ENCODE measurements at places on chromosomes 6 and 20.

DNA sequence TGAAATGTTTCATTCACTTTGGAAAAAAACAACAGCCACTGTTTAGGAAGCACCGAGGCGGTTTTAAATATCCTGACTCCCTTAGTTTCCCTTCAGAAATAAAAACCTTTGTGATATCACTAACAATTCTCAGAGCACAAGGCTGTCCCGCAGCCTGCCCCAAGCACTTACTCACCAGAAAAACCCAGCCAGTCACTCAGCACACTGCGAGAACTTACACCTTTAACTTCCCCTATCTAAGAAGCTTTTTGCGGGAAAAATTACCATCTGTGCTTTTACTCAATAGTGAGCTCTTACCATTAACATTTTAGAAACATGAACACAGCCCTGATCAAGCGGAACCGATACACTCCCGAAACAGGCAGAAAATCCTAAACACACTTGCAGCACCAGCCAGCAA lies 9.3 kb downstream of the ZBTB46 start:
- DNase-seq: no peak

- no peak for DNase-seq
Measured at GRCh38 chr20:43388268-43389002, 69.3 kb upstream of the SRSF6 start.

- DNase-seq: no peak
Measured at GRCh38 chr6:71088166-71088565, 131.3 kb upstream of the B3GAT2 start.

- DNase-seq: no peak
Measured at GRCh38 chr6:157877573-157878438, 54.8 kb downstream of the SNX9 start.

DNA sequence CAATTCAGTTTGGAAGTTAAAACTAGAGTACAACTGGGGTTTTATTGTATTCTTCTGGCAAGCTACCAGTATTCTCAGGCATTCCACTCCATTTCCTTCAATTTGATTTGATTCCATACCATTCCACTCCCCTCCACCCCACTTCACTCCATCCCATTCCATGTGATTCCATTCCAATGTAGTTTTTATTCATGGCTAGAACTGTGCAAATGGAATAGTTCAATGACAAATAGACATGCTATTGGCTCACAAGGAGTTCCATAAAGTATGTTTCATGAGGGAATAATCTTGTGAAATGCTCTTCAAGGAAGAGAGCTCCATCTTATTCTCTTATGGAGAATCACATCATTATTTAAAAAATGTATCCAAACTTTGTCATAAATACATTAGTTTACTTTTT lies 285.0 kb upstream of the BMP2 start:
- DNase-seq: no peak

- no peak for DNase-seq
Measured at GRCh38 chr20:11922561-11922960, 4.9 kb downstream of the BTBD3 start.

- no peak for DNase-seq
Measured at GRCh38 chr6:83265384-83265783, 72.2 kb downstream of the RWDD2A start.

DNA sequence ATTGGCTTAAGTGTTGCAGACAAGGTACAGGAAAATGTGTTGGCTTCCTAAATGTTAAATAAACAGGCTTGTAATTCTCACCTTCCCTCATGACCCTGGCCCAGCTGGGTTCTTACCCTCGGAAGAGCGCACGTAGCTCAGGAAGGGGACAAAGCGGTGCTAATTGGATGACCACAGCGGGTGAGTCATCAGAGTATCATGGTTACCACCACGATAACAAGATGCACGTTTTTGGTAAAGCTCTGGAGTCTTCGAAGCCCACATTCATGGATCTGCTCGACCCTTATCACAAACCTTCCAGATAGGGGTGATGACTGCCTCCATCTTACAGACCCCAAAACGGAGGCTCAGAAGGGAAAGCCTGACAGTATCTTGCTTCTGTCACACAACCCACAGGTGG lies 32.8 kb downstream of the APCDD1L start:
- no peak for DNase-seq

GRCh38 chr6:139753198-139753861 lies 378.9 kb upstream of the CITED2 start:
- DNase-seq: peak; percentile 92

DNA sequence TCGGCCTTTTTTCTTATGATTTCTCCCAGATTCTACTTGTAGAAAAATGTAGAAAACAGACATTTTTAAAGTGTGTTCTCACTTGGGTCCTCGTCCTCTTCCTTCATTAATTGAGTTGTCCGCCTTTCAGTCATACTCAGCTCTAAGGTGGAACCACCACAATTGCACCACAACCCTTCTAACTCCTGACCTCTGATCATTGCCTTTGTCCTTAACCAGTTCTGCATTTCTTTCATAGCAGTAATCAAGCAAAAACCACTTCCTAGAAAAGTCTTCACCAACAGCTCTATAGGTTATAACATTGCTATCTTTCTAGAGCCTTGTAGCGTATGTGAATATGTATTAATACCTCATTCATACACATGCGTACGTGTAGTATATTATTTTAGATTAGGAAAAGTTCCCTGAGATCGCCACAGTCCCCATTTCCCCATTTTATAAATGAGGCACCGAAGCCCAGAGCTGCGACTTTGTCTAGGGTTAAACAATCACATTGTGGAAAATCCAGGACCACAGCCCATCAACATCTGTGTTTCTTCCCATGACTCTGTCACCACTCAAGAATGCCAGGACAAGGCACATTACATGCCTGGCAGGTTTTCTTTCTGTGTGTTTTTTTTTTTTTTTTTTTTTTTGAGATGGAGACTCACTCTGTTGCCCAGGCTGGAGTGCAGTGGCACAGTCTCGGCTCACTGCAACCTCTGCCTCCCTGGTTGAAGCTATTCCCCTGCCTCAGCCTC lies 175.5 kb downstream of the BTBD3 start:
- DNase-seq: no peak

GRCh38 chr20:4263036-4263435 lies 247.7 kb upstream of the RNF24 start:
- DNase-seq: no peak

DNA sequence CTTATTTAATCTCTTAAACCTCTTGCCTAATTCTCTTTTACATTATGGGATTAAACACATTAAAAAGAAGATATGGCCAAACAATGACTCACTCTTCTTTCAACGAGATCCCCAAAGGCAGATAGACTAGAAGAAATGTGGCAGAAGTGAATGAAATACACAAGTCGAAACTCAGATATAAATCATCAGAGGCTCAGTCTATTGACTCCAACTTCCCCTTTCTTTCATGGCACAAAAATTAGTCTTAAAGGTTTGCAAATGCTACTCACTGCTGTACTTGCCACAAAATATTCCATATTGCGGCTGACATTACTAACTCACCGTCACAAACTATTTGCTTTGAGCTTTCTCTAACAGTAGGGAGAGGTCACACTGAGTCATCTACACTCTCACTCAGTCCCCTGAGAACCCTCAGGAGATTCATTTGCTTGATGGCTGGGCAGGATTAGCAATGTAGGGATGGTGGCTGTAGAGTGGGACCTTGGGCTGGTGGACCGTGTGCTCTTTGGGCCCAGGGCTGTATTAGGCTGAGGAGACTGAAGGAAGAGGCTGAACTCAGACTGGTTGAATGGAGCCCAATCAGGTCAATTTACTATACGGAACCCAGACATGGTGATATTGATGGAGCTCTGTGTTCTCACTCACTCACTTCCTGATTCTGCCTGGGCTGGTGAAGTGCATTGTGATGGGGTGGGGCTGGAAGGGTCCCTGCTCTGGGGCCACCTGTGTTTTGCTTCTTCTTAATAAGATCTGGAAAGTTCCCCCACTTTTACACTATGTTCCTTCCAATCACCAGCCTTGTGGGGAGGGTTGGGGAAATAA lies 42.8 kb upstream of the UBR2 start:
- no peak for DNase-seq

DNA sequence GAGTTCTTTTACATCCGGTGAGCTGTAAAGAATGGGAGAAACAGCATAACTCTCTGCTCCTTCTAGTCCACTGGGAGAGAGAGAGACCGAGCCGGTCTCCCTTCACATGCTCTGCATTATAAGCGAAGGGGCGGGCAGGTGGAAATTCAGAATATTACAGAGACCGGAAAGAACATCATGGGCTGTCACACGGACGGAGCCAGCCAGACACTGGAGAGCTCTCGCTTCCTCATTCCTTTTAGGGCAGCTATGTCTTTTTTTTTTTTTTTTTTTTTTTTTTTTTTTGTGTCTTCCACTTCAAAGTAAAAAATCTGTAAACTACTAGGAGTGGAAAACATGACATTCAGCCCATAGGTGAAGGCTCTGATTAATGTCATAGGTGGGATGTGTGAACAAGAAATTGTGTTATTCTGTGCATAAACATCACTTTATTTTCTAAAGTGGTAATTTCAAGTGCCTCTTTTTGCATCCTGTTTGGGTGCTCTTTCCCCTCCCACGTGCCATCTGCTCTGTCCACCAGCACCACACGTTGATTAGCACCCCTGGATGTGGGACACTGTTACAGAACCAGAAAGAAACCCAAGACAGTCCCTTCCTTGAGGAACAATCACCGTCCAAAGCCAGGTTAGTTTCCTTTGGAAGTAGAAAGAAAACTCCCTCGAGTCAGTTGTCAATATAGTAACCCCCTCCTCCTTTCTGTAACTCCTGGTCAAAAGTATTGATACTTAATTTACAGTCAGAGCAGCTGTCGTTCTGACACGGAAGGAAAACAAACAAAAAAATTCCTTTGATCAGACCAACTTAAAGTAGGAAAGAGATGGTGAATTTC lies at the start of gene TAGAP:
TAGAP (minus strand) TSS at position 93 of the 829 bp plus-strand sequence. CDS start 845 bp downstream, outside the sequence.
- peak; percentile 8 for DNase-seq

DNA sequence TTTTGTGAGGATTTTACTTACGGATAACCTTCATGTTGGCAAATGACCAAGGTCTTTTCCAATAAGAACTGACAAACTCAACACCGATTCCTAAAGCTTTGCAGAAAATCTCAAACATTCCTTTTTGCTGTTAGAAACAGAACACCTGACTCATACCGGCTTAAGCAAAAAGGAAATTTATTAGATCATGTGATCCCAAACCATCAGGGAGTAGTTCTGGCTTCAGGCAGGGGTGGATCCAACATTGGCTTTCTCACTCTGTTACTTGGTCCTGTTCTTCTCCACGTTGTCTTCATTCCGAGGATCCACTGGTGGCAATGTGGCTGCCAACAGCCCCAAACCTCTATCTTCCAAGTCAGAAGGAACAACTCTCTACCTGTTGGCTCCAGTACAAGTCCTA lies 95.9 kb upstream of the PMEPA1 start:
- no peak for DNase-seq

GRCh38 chr6:5361396-5361795 lies 100.1 kb downstream of the FARS2 start:
- no peak for DNase-seq

GRCh38 chr6:56250266-56250665 lies 2.9 kb upstream of the COL21A1 start:
- DNase-seq: no peak

DNA sequence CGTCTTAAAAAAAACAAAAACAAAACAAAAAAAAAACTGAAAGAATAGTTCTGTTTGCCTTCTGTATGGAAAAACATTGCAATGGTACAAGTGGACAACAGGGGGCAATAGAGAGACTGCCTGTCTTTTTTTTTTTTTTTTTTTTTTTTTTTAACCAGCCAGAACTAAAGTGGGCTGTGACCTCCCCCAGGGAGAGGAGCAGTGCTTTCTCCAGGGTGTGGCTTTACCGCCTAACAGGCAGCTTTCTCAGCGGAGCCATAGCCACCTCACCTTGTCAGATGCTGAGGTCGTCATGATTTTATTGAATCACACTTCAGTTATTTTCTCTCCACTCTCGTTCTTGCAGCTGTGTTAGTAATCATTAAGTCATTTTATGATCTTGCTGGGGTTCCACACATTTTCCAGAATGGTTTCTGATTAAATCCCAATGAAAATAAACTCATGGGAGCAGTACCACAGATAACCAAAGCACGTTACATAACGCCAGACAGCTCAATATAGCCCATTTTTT lies 78.4 kb downstream of the GMPR start:
- DNase-seq: peak; percentile 47

GRCh38 chr6:26432627-26433201 lies 7.6 kb upstream of the BTN3A3 start:
- no peak for DNase-seq

GRCh38 chr6:122839906-122840305 lies 50.8 kb downstream of the SMPDL3A start:
- DNase-seq: no peak

GRCh38 chr20:51486197-51487005 lies 56.1 kb downstream of the NFATC2 start:
- DNase-seq: no peak

- DNase-seq: peak; percentile 20
Measured at GRCh38 chr6:72035486-72035885, 149.1 kb downstream of the RIMS1 start.

- DNase-seq: no peak
Measured at GRCh38 chr6:10531942-10532341, 10.8 kb downstream of the GCNT2 start.

DNA sequence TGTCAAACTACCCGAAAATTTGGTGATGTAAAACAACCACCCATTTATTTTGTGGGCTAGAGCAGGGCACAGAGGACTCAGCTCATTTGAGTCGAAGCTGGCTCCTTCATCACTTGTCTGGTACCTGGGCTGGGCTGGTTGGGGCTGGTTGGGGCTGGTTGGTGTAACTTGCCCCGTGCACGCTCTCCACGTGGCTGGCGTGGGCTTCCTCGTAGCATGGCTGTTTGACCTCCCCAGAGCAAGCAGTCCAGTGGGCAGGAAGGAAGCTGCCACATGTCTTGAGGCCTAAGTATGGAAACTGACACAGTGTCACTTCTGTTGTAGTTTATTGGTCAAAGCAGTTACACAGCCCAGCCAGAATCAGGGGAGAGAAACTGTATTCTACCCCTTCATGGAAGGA lies 27.1 kb downstream of the BCAS4 start:
- no peak for DNase-seq

GRCh38 chr20:8837396-8837795 lies 231.5 kb upstream of the PLCB4 start:
- DNase-seq: peak; percentile 54

DNA sequence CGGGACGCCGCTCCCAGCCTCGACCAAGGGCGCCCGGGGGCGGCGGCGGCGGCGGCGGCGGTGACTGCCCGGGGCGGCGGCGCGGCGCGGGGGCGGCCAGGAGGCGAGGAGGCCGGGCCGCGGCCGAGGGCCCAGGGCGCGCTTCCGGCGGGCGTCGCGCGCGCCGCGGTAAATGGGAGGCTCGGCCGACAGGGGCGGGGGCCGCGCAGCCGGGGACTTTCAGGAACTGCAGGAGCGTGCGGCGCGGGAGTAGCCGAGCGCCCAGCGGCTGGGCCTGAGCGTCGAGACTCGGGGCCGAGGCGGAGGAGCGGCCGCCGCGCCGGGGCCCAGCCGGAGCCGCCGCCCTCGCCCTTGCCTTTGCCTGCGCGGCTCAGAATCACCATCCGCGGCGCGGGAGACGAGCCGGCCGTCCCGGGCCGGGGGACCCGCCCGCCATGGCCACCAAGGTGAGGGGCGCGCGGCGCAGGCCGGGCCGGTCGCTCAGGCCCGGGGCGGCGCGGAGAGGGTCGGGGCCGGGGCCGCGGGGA lies at the start of gene SNX9:
SNX9 (plus strand) TSS at position 246 of the 527 bp plus-strand sequence; CDS start at position 435, 189 bp downstream.
- peak; percentile 37 for DNase-seq

GRCh38 chr6:24546439-24546838 lies 51.7 kb downstream of the ALDH5A1 start:
- no peak for DNase-seq

- DNase-seq: no peak
Measured at GRCh38 chr20:16624106-16624505, 50.9 kb upstream of the KIF16B start.

Measured in kidney glomerular epithelial cell (primary cell).